ENCODE measurements at places on chromosomes 7 and 10.

- DNase-seq, result no peak
These were observed 6.4 kb downstream of the ZSCAN25 start for GRCh38 chr7:99623091-99623693.

- DNase-seq, result no peak
These were observed 3.4 kb upstream of the VOPP1 start for GRCh38 chr7:55575733-55576132.

DNA sequence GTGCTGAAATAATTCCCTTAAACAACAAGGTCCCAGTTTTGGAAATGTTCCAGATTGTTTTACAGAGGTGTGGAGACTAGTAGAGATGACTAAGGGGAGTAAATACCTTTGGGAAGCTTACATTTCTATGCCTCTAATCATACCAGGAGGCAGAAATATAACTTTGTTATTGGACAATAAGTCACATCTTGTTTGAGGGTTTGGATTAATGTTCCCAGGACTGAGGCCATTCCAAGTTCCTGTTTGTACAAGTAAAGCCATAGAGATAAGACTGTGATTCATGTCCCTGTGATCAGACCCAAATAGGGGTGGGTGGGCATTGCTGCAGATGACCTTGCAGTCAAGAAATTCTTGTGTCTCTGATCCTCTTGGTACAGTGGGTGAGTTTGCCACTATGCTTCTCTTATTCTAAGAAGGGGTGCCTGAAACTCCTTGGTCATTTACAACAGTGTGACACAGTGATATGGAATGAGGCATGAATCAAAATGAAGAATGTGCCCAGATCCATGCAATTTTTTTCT is 508.3 kb downstream of the SORCS3 start:
- no peak for DNase-seq

- peak; percentile 8 for DNase-seq
These were observed 221.7 kb downstream of the PHTF2 start for GRCh38 chr7:78020136-78020873.

DNA sequence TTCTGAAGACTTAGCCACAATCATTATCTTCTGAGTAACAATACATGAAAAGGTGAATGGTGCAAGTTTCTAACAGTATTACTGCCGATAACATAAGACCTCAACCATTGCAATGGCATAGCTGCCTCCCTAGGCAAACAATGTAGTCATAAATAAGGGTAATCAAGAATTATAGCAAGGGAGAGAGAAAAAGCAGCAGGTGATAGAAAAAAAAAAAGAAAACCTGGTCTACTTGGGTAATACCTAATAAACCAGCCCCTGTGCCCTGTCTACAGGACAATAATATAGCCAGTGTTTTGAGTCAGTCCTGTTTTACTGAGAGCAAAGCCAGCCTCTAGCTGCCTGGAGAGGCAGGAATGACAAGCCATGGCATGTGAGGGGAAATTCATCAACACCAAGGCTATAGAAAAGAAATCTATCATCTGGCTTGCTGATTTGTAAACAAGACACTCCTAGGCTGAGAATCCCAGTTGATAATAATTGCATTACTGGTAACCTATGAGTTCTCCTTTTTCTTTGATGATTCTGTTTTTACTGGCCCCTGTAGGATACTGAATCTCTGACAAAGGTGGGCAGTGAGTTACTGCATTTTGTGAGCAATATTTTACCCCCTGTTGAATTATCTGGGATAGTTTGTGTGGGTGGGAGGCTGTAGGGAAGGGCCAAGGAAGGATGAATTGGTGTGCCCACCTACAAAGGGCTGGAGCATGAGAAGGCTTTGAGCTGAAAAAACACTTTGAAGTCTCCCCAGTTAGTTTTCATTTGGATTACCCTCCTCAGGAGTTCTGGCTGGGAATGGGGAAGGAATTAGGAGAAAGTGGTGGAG is 1.7 kb upstream of the WEE2 start:
- no peak for DNase-seq
